ENCODE measurements at places on chromosomes 12 and 14. TPM values are rescaled to one million over a fixed set of nuclear protein-coding genes. Genes with fewer than 3 reads are reported as not detected.

The FAM222A gene
- 3.8 TPM for total RNA-seq

The RNASE2 gene
- total RNA-seq, result not detected

The VRTN gene
- total RNA-seq, result not detected

The NPAS3 gene
- not detected for total RNA-seq

The KLRG1 gene
- total RNA-seq, result 1.8 TPM

The KRT7 gene
- total RNA-seq, result 3,887 TPM

The HAL gene
- total RNA-seq, result 0.21 TPM

The KCNJ8 gene
- 0.34 TPM for total RNA-seq

The IL26 gene
- not detected for total RNA-seq

The LPAR5 gene
- total RNA-seq, result 0.47 TPM

The HOXC12 gene
- not detected for total RNA-seq

The CCDC88C gene
- total RNA-seq, result 6.5 TPM

The TCL1B gene
- not detected for total RNA-seq

The CCDC91 gene
- 29.8 TPM for total RNA-seq

The MGST1 gene
- 790 TPM for total RNA-seq

The LRCOL1 gene
- total RNA-seq, result not detected

The TSPAN11 gene
- 0.04 TPM for total RNA-seq

The PTGDR gene
- not detected for total RNA-seq

The KRT82 gene
- not detected for total RNA-seq

The KRT78 gene
- total RNA-seq, result not detected

The SERPINA3 gene
- 6.6 TPM for total RNA-seq

The TAPBPL gene
- 5.2 TPM for total RNA-seq

The KRT3 gene
- total RNA-seq, result 0.07 TPM

The PTGR2 gene
- 7.5 TPM for total RNA-seq

The PZP gene
- total RNA-seq, result not detected

The MMP14 gene
- 0.94 TPM for total RNA-seq

The SLC41A2 gene
- 19.8 TPM for total RNA-seq

The OR4N2 gene
- not detected for total RNA-seq

The KRT79 gene
- 0.21 TPM for total RNA-seq

The FICD gene
- 2.6 TPM for total RNA-seq

The BDKRB1 gene
- total RNA-seq, result 0.87 TPM

The TSPAN8 gene
- total RNA-seq, result 0.67 TPM

The ASCL1 gene
- total RNA-seq, result not detected

The TMED8 gene
- total RNA-seq, result 7.2 TPM

The DAO gene
- total RNA-seq, result not detected

The PTPRB gene
- total RNA-seq, result 0.93 TPM
